ENCODE measurements at places on chromosomes 7 and 10.

- no peak for DNase-seq
These were observed 653.9 kb upstream of the FOXK1 start for GRCh38 chr7:4028221-4028620.

- DNase-seq = no peak
These were observed 41.6 kb upstream of the MINDY3 start for GRCh38 chr10:15901889-15902288.

DNA sequence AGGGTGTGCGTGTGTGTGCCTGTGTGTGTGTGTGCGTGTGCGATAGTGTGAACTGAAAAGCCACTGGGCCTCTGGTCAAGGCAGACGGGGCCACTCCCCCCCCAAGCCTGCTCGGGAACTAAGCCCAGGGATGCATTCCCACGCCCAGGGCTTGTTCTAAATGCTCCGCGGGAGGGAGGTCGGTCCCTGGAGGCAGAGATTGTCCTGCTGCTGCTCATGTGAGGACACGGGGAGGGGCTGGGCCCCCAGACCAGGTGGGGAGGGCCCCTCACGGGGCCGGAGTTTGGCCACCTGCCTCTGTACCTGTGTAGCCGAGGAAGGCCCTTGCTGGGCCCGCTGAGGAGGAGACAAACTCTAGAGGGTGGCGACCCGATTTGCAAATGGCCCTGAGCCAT lies 93.9 kb downstream of the PDGFA start:
- no peak for DNase-seq

GRCh38 chr10:114500643-114501042 lies 96.3 kb upstream of the AFAP1L2 start:
- DNase-seq = no peak

DNA sequence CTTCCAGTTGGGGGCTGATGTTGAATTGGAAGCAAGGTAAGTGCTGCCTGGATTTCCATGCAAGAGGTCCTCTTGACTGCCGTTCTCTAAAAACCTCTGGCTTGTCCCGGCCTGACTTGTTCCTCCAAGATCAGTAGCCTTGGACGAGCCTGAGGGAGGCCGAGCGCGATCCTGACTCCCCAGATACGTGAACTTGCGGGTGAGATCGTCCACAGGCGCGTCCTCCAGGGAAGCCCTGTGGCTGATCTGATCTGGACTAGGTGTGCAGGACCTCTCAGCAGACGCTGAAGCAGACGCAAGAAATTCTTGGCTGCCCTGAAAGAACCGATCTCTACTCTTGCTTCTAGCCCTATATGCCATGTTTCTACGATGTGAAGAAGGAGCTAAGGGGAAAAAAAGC lies 29.7 kb downstream of the ZC3HAV1 start:
- no peak for DNase-seq

DNA sequence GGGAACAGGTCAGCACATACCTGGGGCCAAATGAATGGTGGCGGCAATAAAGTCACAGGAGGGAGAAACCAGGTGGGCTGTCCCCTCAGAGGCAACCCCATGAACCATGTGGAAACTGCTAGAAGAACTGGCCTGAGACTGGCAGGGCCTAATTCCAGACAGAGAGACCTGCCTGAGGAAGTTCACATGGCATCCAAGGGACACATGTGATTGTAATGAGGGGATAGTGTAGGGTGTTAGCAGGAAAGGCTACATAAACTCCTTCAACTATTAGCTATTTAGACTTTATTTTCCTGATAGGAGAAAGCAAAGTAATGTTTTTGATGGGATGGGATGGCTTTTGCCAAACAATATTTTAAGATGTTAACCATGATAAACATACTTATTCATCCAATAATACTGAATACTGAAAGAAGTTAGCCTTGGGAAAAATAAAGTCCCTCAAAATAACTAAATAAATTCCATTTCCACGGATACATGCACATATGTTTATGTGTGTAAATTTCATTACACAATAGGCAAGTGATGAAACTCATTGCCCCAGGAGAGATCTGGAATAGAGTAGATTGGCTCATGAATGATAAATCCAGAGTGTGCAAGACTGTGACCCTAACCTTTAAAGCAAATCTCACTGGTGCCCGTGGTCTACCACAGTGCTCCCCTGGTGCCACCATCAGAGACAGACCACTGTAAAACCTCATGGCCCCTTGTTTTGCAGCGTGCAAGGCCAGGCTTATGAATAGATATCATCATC lies 137.0 kb downstream of the NRF1 start:
- no peak for DNase-seq

DNA sequence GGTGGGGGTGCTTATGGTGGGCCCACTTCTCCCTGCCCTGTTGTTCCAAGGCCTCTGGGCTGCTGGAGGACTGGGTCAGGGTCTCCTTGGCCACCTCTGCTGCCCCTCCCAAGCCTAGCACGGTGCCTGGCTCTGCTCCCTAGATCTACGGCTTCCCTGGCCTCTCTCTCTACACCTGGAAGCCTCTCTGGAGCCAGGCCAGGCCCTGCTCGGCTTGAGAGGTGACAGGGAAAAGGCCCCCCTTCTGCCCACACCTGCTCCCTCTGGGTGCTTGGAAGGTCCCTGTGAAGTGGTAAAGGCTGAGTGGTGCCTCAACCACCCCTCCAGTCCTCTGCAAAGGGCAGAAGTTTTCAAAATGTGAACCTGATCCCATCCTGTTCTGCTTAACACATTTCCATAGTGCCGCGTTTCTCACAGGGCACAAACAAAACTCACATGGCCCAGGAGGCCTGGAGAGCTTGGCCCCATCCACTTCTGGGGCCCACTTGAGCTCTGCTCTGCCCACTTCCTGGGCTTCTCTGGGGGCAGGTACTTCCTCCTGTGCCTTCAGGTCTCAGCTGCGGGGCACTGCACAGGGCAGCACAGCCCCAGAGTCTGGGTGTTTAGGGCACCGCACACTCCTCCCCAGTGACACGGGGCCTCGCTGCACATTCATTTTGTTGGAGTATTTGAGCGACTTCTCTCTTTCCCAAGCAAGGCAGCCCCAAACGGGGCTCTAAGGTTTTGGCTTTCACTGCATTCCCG lies 169.9 kb downstream of the PIP4K2A start:
- no peak for DNase-seq

- DNase-seq = no peak
These were observed 87.4 kb downstream of the CELF2 start for GRCh38 chr10:11104772-11105675.

DNA sequence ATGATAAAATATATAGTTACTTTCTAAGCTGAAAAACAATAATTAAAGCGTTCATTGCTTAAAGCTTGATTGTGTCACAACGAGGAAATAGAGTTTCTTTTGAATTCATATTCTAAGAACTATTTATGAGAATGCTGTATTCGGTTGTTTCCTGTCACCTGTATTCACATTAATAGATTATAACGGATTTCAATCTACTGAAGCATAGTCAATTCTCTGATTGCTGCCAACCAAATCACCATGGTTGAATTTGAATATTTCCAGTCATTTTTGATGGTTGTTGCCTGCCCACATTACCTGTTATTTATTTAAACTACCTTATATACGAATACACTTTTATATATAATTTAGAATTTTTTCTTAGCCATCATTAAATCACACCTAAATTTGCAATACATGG lies 22.0 kb downstream of the IL2RA start:
- DNase-seq = no peak

DNA sequence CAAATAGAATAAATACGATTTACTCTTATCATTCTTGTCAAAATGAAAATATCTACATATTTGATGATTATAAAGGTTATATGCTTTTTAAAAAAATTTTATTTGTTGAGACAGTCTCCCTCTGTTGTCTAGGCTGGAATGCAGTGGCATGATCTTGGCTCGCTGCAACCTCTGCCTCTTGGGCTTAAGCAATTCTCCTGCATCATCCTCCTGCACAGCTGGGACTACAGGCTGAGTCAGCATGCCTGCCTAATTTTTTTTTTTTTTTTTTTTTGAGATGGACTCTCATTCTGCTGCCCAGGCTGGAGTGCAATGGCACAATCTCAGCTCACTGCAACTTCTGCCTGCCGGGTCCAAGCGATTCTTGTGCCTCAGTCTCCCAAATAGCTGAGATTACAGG lies 48.9 kb downstream of the PUS7 start:
- no peak for DNase-seq

DNA sequence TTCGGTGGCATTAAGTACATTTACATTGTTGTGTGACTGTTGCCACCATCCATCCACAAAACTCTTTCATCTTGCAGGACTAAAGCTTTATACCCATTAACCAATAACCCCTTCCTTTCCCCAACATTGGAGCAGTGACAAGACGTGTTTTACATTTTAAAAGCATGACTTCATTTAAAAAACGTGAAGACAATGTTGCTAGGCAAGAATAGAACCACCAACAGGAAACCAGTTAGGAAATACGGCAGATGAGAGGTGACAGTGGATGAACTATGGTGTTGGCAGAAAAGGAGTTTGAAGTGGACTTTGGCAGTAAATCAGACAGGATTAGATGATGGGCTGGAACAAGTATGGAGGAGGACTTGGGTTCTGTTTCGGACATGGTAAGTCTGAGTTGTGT lies 17.0 kb downstream of the TMEM236 start:
- no peak for DNase-seq

GRCh38 chr7:44072364-44073231 lies 7.2 kb upstream of the PGAM2 start:
- DNase-seq = peak; percentile 61

DNA sequence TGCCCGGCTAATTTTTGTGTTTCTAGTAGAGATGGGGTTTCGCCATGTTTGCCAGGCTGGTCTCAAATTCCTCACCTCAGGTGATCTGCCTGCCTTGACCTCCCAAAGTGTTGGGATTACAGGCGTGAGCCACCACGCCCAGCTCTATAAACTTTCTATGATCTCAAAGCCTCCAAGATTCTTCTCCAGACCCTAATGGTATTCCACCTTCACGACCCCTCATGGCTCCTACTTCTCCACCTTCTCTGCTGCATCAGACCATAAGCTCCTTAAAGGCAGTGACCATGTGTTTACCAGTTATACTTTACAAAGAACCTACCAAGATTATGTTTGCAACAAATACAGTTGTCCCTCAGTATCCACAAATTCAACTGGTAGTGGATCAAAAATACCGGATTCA lies 10.1 kb upstream of the BAZ1B start:
- DNase-seq = peak; percentile 6

DNA sequence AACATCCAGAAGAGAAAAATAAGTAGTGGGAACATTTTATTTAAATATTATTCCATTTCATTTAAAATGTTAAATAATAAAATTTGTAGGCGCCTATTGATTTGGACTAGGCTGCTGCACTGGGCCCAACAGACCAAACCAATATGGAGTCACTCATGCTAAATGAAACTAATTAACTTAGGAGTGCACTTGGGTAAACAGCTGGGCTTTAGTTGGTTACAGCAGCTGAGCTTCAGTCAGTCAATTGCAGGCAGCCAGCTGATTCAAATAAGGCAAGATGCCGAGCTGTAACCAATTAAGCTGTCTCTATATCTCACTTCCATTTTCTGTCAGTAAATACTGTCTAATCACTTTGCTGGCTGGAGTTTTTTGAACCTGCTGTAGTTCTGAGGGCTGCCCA lies 102.1 kb upstream of the WDR11 start:
- DNase-seq = no peak

- DNase-seq = no peak
These were observed 30.0 kb upstream of the SAMD9L start for GRCh38 chr7:93178213-93178612.

- DNase-seq = no peak
These were observed 176.7 kb upstream of the PPP2R2D start for GRCh38 chr10:131724169-131724545.

DNA sequence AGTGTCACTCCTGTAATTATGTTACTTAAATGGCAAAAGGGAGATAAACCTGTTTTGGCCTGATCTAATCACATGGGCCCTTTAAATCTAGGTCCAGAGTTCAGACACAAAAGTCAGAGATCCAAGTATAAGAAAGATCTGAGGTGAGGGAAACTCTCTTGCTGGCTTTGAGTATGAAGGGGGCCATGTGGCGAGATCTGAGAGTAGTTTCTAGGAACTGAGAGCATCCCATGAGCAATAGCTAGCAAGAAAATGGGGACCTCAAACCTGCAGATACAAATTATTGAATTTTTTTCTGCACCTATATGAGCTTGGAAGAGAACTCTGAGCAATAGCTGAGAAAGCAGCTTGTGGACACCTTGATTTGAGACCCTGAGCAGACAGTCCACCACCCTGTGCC lies 27.6 kb downstream of the ANKRD7 start:
- no peak for DNase-seq

- DNase-seq = no peak
These were observed 15.9 kb upstream of the TMEM72 start for GRCh38 chr10:44895280-44895679.

DNA sequence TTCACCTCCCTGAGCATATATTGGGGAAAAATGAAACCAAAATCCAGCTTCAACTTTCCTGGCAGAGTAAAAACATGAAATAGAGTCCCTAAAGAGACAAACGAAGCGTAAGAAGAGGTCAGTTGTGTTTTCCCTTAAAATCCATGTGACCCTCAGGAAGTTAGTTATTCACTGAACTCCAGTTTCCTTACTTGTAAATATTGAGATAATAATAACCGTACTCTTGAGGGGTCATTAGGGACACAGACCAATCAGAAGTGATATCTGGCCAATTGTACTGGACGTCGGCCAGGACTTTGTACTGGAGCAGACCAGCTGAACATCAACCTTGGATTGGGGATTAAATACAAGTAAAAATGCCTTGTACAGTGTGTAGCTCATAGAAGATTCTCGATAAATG lies 167.0 kb downstream of the GATA3 start:
- DNase-seq = no peak

GRCh38 chr7:130421684-130422083 lies 19.1 kb downstream of the CEP41 start:
- DNase-seq = no peak

- no peak for DNase-seq
These were observed 181.8 kb downstream of the DGKB start for GRCh38 chr7:14720785-14721184.

GRCh38 chr7:153567426-153567825 lies 484.8 kb upstream of the DPP6 start:
- DNase-seq = no peak

DNA sequence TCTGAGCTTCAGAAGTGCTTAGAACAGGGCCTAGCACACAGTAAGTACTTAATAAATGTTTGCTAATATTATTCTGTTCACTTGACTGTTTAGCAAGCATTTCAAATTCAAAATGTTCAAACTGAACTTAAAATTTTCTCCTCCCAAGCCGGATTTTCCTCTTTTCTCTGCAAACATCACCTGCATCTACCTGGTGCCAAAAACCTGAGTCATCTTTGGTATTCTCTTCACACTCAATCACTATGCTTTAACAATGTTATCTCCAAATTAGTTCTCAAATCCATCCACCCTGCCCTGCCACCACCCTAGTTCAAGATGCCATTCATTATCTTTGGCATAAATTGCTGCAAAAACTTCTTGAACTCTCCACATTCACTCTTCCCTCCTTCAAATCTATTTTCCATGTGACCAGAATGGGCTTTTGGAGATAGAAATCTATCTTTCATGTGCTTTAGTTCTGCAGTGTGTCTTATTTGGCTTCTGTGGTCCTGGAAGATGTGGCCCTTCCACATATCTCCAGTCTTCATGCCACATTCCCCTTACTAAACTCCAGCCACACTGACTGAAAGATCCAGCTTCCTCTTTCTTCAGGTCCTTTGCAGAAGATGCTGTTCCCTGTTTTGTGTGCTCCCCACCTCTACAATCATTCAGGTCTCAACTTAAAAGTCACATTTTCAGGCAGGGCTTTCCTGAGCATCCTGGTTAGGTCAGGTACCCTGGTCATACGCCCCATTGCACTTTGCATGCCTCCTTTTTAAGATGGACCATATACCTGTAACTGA lies 2.0 kb downstream of the GGCT start:
- no peak for DNase-seq

GRCh38 chr10:19843487-19843886 lies 27.3 kb downstream of the PLXDC2 start:
- no peak for DNase-seq

GRCh38 chr10:101624526-101625102 lies 36.5 kb downstream of the DPCD start:
- no peak for DNase-seq

Measured in D721Med (cell line).